ENCODE measurements at places on chromosomes 6 and 20.

GRCh38 chr6:125987026-125987617 is 782 bp downstream of the TRMT11 start:
- DNase-seq, result peak; percentile 31

GRCh38 chr20:15618110-15618509 is 955.1 kb downstream of the KIF16B start:
- DNase-seq, result no peak

- no peak for DNase-seq
These were observed 60.7 kb upstream of the TULP4 start for GRCh38 chr6:158251565-158251964.

- DNase-seq, result no peak
These were observed 78.3 kb downstream of the TBX18 start for GRCh38 chr6:84685983-84686584.

- no peak for DNase-seq
These were observed 39.8 kb upstream of the GCLC start for GRCh38 chr6:53584726-53585125.

DNA sequence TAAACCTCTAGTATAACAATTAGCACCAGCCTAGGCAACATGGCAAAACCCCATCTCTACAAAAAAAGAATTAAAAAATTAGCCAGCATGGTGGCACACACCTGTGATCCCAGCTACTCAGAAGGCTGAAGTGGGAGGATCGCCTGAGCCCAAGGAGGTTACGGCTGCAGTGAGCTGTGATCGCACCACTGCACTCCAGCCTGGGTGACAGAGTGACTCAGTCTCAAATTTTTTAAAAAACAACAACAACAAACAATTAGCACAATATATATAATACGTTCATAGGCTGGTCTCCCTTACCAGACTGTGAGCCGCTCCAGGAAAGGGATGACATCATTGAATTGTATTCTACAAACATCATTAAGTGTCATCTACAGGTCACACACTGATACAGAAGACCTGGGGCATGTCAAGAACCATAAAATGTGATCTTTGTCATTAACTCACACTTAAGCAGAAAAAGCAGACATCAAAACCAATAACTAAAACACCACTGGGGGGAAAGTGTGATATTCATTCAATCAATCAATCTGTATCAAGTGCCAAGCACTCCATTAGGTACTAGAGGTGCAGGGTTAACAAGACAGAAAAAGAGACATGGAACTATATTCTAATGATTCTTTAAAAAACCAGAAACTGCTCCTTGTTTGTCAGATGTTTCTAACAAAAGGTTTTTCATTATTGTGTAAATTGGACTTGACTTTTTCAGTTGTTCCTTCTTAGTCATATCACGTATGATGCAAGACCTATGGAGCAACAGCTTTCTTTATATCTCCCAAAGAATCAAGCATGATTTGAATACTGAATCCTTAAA is 17.8 kb downstream of the MAP3K5 start:
- no peak for DNase-seq

DNA sequence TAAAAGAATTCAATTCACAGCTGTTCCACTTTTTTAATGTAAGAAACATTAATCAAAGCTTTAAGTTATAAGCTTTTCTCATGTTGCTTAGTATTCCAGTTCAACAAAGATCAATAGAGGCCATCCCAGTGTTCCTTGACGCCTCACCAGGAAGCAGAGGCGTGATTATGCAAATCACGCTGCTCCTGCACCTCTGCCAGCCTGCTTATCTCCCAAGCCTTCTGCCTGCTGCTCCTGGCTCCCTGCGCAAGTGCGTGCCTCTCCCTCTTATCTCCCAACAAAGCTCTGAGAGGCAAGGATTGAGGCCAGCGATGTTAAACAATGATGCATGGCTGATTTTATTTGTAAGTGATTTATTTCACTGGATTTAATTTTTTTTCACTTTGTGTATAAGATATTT is 42.8 kb downstream of the INSM1 start:
- no peak for DNase-seq

DNA sequence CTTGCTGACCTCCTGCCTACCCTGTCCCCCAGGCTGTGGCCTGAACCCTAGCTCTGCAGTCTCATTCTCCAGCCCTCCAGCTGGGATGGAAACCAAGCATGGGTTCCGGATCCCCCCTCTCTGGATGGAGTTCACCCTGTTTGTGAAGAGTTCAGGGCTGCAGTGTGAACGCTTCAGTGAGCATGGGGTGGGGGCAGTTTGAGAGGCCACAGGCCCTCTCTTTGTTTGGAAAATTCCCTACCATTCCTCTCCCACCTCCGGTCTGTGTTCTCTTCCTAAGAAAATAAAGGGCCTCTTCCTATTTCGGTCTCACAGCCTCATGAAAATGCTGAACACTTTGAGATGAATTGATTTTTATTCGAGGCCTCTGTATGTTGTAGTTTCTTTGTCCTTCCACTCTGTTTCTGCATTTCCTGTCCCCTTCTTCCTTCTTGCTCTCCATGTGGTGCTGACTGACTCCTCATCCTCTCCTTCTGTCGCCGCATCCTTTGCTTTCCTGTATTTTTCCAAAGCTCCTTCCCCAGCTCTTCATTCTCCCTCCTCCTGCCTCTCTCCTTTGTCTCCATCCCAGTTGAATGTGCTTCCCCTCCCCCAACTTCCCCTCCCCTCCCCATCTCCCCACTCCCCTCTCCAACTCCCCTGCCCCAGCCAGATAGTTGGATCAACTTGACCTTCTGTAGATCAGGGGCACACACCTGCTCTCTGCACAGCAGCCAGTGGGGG is 2.4 kb upstream of the KCNK5 start:
- DNase-seq, result no peak

GRCh38 chr6:38307740-38308139 is 332.0 kb downstream of the BTBD9 start:
- no peak for DNase-seq

GRCh38 chr6:169780571-169781091 is 29.2 kb downstream of the ERMARD start:
- no peak for DNase-seq

GRCh38 chr6:156862711-156863110 is 85.5 kb downstream of the ARID1B start:
- DNase-seq, result no peak

- DNase-seq, result no peak
These were observed 208.7 kb downstream of the PRL start for GRCh38 chr6:22087960-22088706.

GRCh38 chr6:166955121-166955864 is 1.1 kb downstream of the RNASET2 start:
- peak; percentile 43 for DNase-seq

DNA sequence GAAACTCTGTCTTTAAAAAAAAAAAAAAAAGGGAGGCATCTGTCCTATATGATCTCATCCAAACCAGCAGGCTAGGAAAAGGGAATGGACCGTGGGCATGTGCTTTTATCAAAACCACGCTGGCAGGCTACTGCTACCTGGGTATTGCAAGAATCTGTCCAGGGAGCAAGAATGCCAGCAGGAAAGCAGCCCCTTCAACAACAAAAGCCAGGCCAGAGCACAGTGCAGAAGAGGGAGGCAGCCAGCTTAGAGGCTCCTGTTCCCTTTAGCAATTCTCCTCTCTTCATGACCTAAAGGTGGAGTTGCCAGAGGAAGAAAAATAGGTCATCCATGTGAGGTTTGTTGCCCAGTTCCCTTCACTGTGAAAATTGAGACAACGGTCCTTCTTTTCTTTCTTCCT is 18.2 kb downstream of the TBC1D20 start:
- no peak for DNase-seq

DNA sequence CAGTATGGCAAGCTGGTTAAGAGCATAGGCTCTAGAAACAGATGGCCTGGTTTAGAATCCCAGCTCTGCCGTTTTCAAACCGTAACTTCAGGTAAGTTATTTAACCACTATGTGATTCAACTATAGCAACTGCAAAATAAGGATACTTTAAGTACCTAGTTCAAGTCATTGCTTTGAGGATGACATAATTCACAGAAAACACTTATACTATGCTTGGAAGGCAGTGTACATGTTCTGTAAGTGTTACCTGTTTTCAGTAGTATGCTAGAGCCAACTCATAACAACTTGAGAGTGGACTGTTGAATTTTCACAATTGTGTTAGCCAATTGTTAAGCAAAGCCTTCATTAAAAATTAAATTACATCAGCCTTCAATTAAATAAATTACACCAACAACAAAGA is 134.8 kb upstream of the BEND6 start:
- no peak for DNase-seq

DNA sequence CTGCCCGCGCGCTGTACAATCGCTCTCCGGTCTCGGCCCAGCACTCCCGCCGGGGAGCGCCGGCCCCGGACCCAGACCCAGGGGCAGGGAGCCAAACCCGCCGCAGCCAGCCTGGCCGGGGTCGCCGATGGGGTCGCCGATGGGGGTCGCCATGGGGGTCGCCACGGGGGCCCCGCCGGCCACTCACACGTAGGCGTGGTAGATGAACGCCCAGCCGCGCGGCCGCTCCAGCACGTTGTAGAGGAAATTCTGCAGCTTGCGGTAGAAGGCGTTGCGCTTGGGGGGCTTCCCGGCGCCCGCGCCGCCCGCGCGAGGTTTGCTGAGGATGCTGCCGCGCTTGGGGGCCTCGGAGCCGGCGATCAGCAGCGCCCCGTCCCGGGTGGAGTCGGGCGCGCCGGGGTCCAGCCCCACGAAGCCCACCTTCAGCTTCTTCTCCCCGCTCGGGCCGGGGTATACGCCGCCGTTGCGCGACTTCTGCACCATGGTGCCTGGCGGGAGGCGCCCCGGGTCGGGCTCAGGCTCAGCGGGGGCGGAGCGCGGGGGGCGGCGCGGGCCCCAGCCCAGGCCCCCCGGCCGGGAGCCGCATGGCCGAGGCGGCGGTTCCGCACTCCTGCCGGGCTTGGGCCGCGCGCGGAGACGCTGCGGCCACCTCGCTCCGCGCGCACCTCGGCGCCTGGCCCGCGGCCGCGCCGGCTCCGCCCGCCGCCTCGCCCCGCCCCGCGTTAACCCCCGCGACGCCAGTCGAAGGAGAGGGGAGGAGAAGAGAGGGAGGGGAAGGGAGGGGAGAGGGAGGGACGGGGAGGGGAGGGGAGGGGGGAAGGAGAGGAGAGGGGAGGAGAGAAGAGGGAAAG is at the start of gene KCNQ2:
Gene KCNQ2, minus strand, starts transcription at position 675 of the 851 bp plus-strand sequence. Its CDS starts 192 bp downstream, at position 483.
- DNase-seq, result no peak

DNA sequence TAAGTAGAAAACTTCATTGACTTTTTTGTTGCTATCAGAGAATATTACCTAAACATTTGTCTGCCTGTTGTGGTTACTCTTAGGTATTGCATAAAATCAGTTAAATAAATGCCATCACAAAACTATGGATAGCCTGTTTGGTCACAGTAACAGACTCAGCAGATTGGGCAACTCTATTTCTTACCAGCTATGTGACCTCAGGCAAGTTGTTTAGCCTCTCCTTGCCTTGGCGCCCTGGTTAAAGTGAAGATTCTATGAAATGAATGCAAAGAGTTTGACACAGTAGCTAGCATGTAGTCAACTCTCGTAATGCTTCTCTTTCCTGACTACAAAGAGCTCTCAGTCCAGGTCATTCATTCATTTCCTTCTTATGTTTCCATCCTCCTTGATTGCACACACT is 82.5 kb upstream of the ID4 start:
- DNase-seq, result no peak

DNA sequence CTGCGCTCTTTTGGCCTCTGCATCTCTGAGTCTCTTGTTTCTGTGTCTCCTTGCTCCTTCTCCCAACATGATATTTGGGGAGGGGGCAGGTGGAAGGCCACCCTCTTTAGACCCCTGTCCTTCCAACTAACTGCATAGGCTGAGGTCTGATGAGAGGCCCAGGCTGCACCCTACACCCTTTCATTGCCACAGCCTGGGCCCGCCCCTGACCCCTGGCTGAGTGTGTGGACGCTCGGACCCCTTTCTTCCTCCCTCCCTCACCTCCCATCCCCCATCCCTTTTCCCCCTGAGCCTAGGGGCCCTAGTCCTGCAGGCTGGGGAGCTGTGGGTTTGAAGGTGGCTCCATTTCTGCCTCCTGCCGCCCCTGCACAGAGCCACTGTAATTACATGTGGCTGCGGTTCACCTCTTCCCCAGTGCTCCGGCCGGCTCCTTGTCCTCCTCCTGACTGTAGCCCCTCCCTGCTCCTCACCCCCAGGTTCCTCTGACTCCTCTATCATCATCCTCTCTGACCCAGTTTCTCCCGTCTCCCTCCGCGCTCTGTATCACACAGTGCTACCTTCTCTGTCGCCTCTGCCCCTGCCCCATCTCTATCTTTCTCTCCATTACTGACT is 6.8 kb downstream of the MDFI start:
- DNase-seq, result no peak

GRCh38 chr6:54717849-54718455 is 128.6 kb upstream of the FAM83B start:
- peak; percentile 37 for DNase-seq

- no peak for DNase-seq
These were observed 23.8 kb downstream of the SLCO4A1 start for GRCh38 chr20:62665826-62666735.

All from CD4-positive, alpha-beta T cell treated with Interleukin-21 for 1 hour (primary cell).